ENCODE measurements at places on chromosomes 3 and 15.

- no peak for DNase-seq
Observed at GRCh38 chr3:169848741-169849140, 21.0 kb downstream of the LRRC31 start.

DNA sequence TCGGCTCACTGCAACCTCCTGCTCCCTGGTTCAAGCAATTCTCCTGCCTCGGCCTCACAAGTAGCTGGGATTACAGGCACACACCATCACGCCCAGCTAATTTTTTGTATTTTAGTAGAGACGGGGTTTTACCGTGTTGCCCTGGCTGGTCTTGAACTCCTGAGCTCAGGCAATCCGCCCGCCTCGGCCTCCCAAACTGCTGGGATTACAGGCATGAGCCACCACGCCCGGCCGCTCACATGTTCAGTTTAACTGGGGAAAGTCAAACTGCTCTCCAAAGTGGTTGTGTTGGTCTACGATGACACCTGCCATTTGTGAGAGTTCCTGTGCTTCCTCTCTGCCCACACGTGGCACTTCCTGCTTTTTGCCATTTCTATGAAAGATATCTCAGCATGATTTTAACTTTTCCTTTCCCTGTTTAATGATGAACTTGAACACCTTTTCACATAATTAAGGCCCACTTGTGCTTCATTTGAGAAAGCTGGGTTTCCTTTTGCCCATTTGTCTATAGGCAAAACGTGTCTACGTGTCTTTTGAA, 877 bp upstream of the GP5 start:
- no peak for DNase-seq

DNA sequence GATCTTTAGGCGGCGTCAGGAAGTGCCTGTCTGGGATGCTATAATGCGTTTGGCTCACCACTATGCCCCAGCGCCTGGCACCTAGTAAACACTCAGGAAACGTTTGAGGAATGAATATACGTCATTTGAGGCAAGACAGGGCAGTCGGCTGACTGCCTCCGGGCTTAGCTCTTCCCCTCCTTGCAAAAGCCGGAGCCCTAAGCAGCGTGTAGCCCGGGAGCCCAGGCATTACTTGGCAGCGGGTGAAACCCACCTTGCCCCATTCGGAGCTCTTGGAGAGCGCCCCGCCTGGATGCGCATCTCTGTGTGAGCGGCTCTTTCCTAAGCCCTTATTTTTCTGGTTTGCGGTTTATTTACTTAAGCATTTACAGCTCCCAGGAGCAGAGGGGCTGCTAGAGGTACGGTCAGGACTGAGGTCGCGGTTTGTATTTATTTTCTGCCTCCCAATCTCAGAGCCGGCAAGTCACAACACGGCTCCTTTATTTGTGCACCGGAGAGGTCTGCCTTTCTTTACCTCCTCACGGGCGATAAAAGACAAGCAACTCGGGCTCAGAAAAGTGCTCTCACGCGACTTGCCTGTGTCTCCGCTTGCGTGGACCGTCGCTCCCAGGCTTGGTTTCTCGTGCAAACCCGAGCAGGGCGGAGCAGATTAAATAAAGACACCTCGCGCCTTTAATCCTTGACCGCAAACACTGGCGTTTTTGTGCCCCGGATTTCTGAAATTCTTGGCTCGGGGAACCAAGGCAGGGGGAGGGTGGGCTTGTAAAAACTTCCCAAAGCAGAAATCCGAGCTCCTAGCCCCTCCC, 737 bp upstream of the ITPR1 start:
- DNase-seq: no peak

DNA sequence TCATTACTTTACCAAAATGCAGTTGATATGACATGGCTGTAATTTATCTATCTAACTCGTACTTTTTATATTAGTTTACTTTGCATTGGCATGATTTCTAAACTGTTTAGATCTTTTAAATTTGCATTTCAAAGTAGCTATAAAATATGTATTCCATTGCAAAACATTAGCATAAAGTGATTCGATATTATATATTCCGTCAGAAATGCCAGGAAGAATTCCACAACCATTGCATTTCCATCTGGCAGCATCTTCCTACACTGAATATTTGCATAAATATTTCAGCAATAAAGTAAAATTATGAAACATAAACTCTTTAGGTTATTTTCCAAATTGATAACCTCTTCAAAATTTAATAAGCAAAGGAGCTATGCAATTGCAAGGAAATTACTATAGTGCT, 546.6 kb downstream of the MFSD1 start:
- no peak for DNase-seq

GRCh38 chr15:101590785-101591184, 61.4 kb downstream of the TM2D3 start:
- no peak for DNase-seq

- DNase-seq: no peak
Observed at GRCh38 chr3:99413504-99413903, 224.9 kb upstream of the COL8A1 start.

DNA sequence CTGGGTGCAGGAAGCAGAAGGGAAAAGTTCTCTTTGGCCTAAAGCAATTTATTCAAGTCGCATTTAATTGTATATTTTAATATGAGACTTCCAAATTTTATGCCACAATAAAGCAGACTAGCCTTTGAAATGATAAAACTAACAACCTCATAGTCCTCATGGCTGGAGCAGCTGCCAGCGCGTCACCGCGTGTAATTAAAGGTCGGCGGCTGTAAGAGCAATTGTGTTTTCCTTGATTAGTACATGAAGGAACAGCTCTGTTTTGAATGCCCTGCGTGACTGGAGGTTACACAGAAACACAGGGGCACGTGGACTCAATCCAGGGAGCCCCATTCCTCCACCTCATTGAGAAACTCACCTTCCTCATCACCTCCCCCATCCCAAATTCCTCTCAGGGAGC, 10.1 kb upstream of the LRRC15 start:
- no peak for DNase-seq

- DNase-seq: no peak
Observed at GRCh38 chr15:28098766-28099554, at the start of gene OCA2. Gene OCA2, minus strand, starts transcription at chr15:28099315. Its CDS starts 17,441 bp downstream, at chr15:28081874.

DNA sequence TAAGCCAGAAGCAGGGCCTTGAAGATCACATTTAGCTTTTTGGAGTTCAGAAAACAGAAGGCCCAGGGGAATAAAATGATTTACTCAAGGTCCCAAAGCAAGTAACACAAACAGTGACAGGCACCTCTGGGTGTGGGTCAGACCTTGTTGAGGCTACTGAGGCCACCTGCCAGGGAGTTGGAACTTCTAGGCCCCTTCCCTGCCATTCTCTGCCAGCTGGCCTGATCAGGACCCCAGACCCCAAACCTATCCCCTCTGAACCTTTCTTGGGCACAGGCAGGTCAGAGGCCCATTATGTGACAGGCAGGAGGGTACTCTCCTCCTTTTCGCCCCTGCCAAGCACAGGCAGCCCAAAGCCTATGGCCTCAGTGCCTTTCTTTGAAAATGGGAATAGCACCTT, 49.4 kb upstream of the ATP2B2 start:
- DNase-seq: no peak

GRCh38 chr3:133121450-133121849, 83.3 kb downstream of the TMEM108 start:
- no peak for DNase-seq

- DNase-seq: no peak
Observed at GRCh38 chr3:155296413-155296812, 2.9 kb upstream of the STRIT1 start.

DNA sequence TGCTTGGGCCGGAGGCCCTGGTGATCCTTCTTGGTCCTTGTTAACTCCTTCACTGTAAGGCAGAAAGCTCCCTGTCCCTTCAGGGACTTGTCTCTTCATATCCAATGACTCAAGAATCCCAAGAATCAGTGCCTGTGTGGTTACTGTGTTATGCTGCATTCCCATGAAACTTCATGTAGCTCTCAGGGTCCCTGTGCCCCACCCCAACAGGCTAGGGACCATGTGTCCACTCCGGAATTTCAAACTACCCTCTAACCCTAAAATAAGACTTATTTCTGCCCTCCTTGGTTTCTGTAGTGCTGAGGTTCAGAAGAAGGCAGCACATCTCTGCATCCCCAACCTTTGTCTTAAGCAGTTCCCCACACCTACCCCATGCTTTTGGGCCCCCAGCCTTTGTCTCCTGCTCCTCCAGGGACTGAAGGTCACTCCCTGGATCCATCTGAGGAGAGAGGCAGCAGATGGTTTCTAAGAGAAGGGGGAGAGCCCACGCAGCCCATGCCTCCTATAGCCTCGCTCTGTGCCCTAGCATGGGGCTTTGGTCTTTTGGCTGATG, 531 bp upstream of the MAP1A start:
- DNase-seq: no peak

GRCh38 chr3:124935264-124935663, 713 bp upstream of the MUC13 start:
- DNase-seq: no peak

DNA sequence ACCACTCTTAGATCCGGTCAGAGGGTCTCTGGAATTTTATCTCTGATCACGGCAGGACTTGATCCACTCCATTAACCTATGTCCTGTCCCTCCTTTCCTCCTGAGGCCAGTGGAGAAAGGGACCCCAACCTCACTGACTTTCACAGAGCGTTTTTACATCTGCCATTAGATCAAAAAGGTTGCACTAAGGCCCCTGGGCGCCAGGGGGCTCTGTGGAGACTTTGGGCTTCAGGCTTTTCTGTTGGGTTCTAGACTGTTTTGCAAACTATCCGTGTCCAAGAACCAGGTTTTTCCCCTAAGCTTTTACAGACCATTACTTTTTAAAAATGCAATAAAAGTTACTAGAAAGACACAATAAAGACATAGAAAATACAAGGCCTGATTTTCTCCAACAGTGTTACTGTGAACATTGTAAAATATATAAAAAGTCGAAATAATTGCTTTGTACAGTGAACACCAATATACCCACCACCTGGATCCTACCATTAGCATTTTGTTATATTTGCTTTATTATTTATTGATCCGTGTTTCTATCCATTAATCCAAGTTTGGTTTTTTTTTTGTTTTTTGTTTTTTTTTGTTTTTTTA, 159.7 kb downstream of the POLR2M start:
- DNase-seq: no peak

GRCh38 chr3:194305356-194306108, 45.6 kb downstream of the CPN2 start:
- no peak for DNase-seq

DNA sequence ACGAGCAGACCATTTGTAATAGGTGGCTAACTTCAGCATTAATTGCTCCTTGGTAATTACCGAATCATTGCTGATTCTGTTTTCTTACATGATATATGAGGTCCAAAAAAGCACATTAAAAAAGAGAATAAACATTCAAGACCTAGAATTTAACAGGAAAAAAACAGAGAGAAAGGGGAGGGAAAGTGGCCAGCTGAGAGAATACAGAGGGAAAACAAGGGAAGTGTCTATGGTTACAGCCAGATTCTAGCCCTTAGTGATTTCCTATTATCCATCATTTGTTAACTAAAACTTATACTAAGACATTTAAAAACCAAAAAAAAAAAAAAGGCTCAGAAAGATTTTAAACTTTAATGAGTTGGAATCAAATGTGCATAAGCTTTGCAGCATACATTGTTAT, 168.7 kb downstream of the LRTM1 start:
- no peak for DNase-seq

DNA sequence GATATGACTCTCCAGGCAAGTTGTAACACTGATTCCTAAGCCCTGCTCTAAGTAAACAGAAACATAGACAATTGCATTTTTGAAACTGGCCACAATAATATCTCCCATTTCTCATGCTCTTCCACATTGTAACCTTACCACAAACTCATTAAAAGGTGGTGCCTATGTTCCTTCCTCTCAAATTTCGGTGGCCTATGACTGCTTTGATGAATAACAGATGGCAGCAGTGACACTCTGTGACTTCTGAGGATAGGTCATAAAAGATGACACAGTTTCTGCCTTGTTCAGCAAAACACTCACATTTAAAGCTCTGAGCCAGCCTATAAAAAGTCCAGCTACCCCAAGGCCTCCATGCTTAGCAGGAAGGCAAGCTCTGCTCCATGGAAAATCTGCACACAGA, 195.2 kb downstream of the EFHB start:
- no peak for DNase-seq

DNA sequence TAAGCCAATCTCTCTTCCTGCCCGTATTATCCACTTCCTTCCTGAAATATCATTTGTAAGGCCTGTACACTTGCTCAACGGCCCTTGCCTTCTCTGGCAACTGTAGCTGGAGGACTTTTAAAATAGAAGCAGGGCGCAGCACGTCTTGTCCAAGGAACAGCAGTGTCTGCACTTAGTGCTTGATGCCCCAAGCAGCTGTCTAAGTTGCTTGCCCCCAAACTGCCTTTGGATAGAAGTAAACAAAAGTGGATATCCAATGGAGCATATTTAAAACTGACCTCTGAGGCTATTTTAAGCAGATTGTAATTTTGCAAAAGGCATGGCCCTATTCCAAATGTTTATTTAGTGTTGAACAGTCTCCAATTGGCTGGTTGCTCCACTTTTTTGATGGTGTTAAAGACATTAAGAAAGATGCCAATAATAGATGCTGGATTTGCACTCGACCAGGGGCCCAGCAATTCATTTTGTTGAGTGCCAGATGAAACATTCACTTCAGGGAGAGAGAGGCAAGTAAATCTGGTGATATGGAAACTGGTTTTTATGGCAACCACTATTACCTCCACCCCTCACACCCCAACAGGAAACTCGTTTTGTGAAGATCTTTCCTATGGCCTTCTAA, 526.8 kb upstream of the TBL1XR1 start:
- no peak for DNase-seq

DNA sequence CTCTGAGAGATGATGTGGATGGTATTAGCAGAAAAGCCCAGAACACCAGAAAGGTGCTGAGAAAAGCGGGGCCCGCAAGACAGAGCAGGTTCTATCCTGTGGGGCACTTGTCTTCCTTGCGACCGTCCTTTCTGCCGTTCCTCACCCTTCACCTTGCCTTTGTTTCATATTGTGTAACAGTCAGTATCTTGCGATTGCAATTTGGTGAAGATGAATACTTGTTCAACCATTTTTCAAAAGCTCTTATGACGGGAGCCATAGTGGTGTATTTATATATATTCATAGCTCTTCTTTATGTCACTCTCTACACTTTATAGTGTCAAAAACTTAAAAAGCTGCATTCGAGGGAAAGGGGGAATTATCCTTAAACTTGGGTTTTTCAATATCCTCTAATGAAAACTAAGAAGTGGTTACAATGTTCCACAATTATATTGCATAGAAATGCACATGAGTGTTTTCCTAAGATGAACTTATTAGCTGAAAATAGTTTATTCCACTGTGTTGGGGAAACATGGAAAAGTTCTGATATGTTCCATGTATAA, 797 bp downstream of the MAP3K13 start:
- no peak for DNase-seq

DNA sequence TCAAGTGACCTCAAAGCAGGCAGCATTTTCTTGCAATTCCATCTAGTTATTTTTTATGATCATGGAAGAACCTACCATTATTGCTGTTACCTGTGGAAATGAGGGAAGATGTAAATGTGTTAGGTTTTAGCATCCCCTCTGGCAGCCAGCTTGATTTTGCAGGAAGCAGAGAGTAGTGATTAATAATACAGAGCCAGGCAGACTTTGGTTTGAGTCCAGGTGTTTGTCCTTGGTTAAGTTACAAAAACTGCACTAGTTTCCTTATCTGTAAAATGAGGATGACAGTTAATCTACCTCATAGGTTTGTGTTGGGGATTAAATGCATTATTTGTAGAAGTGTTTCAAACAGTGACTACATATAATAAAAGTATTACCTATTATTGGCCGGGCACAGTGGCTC, 6.7 kb upstream of the ZNF621 start:
- no peak for DNase-seq

Data from GOT3 (cell line).